ENCODE measurements at places on chromosomes 7 and 10. TPM values are rescaled to one million over a fixed set of nuclear protein-coding genes. Genes with fewer than 3 reads are reported as not detected.

The KEL gene
- not detected for total RNA-seq

The GNAT3 gene
- not detected for total RNA-seq

The ADIRF gene
- not detected for total RNA-seq

The TMEM273 gene
- not detected for total RNA-seq

The NRF1 gene
- 9.5 TPM for total RNA-seq

The CLRN3 gene
- total RNA-seq, result not detected

The FERD3L gene
- total RNA-seq, result not detected

The PLXDC2 gene
- total RNA-seq, result 0.02 TPM

The COBL gene
- total RNA-seq, result 4.2 TPM

The MPP7 gene
- total RNA-seq, result 0.07 TPM

The TCAF1 gene
- total RNA-seq, result 14.1 TPM

The AMZ1 gene
- 0.06 TPM for total RNA-seq

The MMP21 gene
- not detected for total RNA-seq

The SORCS3 gene
- not detected for total RNA-seq

The CALML3 gene
- not detected for total RNA-seq

The NUTM2E gene
- 0.53 TPM for total RNA-seq

The ITIH2 gene
- 0.29 TPM for total RNA-seq

The PYROXD2 gene
- 4.5 TPM for total RNA-seq

The C10orf143 gene
- 0.83 TPM for total RNA-seq

The HABP2 gene
- 0.07 TPM for total RNA-seq

The C10orf53 gene
- not detected for total RNA-seq

The TRIL gene
- total RNA-seq, result not detected

The SPDYE1 gene
- total RNA-seq, result not detected

The PTPN20 gene
- total RNA-seq, result 4.3 TPM

The CALHM2 gene
- 5.5 TPM for total RNA-seq

The PRLHR gene
- total RNA-seq, result not detected

The PPP1R17 gene
- not detected for total RNA-seq

The OR2A42 gene
- total RNA-seq, result not detected

The TRDMT1 gene
- total RNA-seq, result 3.6 TPM

The PLEKHS1 gene
- total RNA-seq, result 0.09 TPM

The SH2B2 gene
- 2.6 TPM for total RNA-seq

The TEX36 gene
- not detected for total RNA-seq

The ZNF722 gene
- not detected for total RNA-seq

The SRGN gene
- 61.5 TPM for total RNA-seq

The TFEC gene
- total RNA-seq, result not detected

The PTF1A gene
- not detected for total RNA-seq

The UCMA gene
- not detected for total RNA-seq

The CHST15 gene
- total RNA-seq, result 8.1 TPM

The LANCL2 gene
- total RNA-seq, result 13.8 TPM

The SSBP1 gene
- total RNA-seq, result 259 TPM

The STEAP4 gene
- total RNA-seq, result not detected

The NACAD gene
- 0.22 TPM for total RNA-seq

The IFIT3 gene
- total RNA-seq, result 5.9 TPM

Measured in A549 treated with CORT108297 at 1 μM for 4 hours (cell line).